NCI-H1694 (cell line): ENCODE measurements at places on chromosomes 13 and 19.

GRCh38 chr19:55537741-55538111 is 793 bp upstream of the SBK2 start:
- no peak for DNase-seq

DNA sequence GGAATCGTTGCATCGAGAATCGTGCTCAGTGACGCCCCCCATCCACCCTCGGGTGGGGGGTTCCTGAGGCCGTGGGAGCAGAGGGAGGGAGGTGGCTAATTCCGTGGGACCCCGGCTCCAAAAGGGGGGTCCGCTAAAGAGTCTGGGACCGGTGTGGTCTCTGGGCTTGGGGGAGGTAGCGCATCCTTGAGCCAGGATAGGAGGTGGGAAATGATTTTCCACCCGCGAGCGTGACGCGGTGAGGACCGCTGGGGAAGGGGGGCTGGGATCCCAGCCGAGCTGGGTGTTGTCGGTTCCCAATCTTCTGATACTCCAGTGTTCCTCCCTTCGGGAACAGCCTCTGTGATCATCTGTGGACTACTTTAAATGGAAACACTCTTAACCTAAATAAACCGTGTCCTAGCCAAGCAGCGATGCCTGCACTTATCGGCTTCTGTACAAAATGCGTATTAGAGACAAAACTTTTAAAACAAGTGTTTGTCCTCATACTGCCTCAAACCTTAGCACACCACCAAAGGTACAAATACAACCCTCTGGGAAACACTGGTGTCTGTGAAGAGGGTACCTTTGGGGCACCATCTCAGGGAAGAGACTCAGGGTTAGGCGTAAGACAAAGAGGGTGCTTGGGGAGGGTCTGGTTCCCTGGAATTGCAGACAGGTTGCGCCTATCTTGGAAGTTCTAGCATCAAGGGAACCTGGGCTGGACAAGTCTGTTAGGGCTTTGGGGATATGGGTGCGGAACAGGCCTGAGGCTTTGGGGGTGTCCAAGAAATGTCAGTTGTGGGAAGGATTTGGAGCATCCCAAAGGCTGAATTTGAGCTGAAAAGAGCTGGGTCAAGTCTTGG is 16.0 kb downstream of the KCNC3 start:
- DNase-seq: no peak

DNA sequence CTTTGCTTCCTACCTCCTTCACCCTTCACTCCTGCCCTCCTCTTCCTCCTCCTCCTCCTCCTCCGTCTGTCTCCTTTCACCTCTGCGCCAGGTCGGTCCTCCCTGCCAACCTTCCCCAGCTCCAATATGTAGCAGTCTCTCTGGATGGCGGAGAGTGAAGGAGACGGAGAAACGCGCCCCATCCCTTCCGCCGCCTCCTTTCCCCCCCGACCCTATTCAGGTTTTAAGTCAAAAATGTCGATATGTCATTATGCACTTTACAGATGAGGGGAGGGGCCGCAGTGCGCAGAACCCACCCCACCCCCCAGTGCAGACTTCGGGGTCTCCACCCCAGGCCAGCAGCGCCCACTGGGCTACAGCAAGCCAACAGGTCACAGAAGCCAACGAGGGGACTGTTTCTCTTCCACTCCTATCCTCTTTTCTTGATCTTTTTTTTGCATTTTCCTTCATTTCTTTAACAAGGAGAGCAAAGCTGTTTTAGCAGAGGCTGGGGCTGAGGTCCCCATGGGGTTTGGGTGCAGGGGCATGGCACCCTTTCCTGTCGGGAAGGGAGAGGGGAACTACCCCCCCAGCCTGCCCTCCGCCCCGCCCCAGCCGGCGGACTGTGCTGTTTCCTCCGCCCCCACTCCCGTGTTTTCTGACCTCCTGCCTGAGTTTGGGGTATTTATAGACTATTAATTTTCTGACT is 9.2 kb downstream of the MIDN start:
- DNase-seq: no peak

- DNase-seq: no peak
Measured at GRCh38 chr13:40910324-40911050, 108.6 kb downstream of the ELF1 start.

- no peak for DNase-seq
Measured at GRCh38 chr13:71320452-71320851, 546.6 kb downstream of the DACH1 start.

DNA sequence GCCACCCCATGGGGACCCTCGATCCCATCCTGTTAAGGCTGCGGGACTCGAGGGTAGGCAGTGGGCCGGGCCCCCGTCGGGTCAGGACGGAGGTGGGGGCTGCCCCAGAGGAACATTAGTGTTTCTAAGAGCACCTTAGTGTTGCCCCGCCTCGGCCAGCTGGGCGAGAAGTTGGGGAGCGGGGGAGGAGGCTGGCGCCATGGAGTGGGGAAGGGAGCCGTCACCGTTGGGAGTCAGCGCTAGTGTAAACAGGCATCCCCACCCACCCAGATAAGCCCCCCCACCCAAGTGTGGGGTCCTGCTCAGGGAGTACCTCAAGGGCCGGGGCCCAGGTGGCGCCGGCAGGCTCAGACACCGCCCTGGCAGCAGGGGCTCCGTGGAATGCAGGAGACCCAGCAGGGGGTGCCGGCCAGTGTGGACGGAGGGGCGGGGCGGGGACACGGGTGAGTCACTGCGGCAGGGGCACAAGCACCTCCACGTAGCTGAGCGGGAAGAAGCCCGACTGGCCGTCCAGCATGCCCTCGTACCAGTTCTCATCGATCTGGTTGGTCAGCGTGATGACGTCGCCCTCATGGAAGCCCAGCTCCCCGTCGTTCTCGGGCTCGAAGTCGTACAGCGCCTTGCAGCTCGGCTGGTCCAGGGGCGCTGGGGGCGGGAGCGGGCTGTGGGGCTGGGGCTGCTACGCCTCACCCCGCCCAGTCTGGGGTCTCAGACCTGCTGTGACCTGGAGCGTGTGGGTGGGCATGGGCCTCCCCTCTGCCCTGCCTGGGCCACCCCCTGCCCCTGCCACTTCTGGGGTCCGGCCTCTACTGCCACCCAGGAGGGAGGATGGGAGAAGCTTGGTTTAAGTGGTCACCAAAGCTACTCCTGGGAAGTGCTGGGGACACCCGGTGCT is 18.0 kb downstream of the MPND start:
- no peak for DNase-seq

DNA sequence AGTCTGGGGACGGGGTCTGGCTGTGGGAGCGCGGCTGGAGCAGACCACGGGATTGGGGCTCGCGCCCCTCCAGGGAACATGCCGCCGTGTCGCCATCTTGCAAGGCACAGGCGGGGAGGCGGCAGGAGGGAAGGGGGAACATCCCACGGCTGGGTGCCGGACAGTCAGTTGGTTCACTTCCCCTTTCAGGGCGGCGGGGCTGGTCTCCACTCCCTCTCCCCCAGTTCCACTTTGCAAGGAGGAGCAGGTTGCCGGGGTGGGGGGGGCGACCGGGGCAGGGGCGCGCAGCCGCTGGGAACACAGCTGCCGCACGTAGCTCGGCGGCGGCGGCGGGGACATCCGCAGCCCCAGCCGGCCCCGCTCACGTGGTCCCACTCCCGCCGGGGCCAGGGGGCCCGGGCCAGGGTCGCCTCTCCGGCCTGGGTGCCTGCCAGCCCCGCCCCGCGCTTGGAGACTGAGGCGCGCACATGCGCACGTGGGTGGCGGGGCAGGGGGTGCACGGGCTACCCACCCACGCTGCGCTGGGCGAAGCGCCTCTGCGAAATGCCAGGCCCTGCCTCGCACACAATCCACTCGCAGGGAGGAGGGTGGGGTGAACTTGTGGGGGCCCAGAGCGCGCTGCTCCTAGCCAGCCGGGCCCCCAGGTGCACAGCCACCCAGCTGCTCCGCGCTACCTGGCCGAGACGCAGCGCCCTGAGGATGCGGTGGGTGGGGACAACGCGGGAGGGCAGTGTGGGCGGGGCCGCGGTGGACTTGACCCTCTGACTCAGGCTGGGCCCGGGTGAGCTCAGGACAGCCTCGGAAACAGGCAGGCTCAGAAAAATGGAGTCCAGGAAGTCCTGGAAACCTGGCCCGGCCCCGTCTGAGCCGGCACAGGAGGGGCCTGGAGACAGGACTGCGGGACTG is 6.4 kb downstream of the KLF16 start:
- no peak for DNase-seq

DNA sequence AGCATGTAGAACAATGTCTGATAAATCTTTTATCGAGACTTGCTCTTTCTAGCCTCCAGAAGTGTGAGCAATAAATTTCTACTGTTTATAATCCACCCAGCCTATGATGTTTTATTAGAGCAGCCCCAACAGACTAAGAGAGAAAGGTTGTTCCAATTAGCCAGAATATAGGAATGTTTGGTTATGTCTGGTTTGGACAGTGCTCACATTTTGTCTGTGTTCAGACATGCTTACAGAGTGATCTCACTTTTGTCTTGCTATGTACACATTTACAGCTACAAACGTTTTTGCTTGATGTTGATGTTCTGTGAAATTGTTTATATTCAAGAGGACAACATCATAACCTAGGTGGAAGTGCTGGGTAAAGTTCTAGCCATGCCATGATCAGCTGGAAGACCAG is 18.0 kb upstream of the EVI5L start:
- DNase-seq: no peak

DNA sequence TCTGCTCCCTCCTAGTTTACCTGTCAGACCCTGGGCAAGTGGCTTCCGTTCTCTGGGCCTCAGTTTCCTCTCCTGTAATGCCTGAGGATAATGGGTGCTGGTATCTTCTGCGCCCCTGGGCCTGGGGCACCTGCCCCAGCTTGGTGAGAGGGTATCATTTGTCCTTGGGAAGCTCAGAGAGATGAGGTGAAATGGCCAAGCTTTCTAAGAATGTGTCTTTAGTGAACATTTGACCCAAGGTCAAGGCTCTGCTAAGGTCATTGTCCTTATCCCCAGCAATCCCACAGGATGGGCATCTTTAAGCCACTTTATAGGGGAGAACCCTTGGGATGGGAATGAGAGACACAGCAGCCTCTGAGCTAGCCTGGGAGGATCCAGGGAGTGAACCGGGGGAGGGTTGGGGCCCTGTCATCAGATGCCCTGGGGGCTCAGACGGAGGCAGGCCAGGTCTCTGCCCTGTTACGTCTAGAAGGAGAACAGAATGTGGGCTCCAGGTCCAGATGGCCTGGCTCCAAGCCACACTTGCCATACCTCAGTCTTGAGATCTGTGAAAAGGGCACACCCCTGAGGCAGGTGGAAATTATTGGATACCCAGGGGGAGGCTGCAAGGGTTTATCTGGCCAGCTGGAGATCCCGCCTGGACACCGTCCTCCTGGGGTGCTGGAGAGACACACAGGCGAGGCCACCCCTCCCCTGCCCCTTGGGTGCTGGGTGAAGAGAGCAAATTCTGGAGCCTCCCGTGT is 1.1 kb upstream of the NFIC start:
- no peak for DNase-seq

DNA sequence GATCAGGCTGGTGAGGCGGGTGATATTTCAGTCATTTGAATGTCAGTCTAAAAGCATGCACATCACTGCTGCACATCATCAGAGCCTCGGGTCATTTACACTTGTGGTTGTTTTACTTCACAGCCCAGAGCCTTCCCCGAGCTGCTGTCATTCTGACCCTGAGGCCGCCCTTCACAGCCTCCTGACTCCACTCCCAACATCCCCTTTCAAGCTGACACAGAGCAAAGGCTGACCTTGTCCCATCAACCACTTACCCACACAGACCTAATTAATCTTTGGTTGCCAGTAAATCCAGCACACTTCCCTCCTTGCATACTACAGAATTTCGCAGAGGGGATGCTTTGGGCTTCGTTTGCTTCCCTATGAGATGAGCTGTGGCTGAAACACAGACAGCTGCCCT is 528.1 kb downstream of the DIAPH3 start:
- DNase-seq: no peak

DNA sequence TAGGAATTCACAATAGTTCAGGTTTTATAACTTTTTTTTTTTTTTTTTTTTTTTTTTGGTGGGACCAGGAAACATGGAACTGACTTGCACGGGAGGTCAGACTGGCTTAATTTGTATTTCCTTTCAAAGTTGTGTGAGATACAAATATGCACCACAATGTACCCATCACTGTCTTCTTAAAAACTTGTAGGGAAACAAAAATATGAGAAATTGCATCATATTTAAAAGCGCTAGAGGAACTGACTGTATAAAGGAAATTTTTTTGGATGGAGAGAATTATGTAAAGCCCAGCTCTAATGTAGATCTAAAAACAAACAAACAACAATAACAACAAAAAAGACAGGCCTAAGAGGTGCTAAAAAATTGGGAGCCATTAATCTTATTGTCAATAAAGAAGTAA is 246.5 kb downstream of the DCT start:
- DNase-seq: no peak

DNA sequence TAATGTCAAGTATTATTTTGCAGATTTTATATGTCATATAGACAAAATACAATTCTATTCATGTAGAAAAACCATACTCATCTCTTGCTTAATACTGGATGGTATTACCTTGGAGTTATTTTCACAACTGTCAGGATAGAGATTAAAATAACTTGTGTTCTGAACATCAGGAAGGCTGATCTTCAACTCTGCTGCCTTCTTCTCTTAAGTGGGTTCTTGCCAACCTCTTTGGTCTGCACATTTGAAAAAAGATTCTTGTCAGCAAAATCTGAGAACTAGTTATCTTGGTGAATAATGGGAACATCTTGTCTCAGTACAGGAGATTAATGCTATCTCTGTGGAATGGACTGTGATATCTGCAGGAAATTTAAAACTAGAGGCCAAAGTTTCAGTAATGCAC is 95.2 kb upstream of the FAM216B start:
- DNase-seq: no peak

- DNase-seq: no peak
Measured at GRCh38 chr13:31168166-31168565, 6.5 kb upstream of the HSPH1 start.

GRCh38 chr19:46784262-46785053 is 3.9 kb downstream of the SLC1A5 start:
- peak; percentile 26 for DNase-seq

GRCh38 chr13:73142071-73142470 is 83.3 kb downstream of the KLF5 start:
- no peak for DNase-seq

- no peak for DNase-seq
Measured at GRCh38 chr13:44197791-44198770, 175.5 kb upstream of the SERP2 start.

DNA sequence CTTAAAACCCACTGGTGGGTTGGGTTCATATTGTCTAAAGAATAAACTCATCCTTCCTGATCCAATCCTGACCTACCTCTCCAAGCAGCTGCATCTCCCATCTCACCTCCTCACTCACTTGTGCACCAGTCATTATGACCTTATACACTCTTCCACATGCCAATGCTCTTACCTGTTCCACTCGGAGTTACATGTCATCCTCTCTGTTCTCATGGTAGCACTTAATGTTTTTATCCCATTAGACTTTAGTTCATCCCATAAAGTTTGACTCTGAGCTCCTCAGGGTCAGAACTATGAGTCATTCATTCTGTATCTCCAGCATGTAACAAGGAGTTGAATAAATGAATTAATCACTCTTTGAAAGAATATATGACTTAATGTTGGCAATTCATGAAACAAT is 330.2 kb downstream of the KLF12 start:
- no peak for DNase-seq

GRCh38 chr19:13804830-13805683 is 9.8 kb downstream of the ZSWIM4 start:
- DNase-seq: no peak

GRCh38 chr19:17794731-17795494 is at the start of gene B3GNT3:
Gene B3GNT3, plus strand, starts transcription at chr19:17795138. Its CDS starts 12,670 bp downstream, at chr19:17807808.
- DNase-seq: no peak
